ENCODE measurements at places on chromosomes 12 and 14. TPM values are rescaled to one million over a fixed set of nuclear protein-coding genes. Genes with fewer than 3 reads are reported as not detected.

BIN2 gene
- 1.5 TPM for total RNA-seq

MAP3K9 gene
- 1.4 TPM for total RNA-seq

SERPINA10 gene
- not detected for total RNA-seq

PTPN21 gene
- total RNA-seq: 32.2 TPM

SLC38A4 gene
- total RNA-seq: 2.3 TPM

PTPRB gene
- 34.6 TPM for total RNA-seq

FSCB gene
- not detected for total RNA-seq

PDE3A gene
- total RNA-seq: 153 TPM

PMCH gene
- not detected for total RNA-seq

CLBA1 gene
- total RNA-seq: 1.5 TPM

LRRC43 gene
- total RNA-seq: 0.81 TPM

ZBTB42 gene
- 5.0 TPM for total RNA-seq

FLRT2 gene
- 3.0 TPM for total RNA-seq

WIF1 gene
- total RNA-seq: not detected

GSC gene
- total RNA-seq: 0.24 TPM

KRT72 gene
- total RNA-seq: not detected

MYF6 gene
- not detected for total RNA-seq

RNASE7 gene
- not detected for total RNA-seq

SLC15A5 gene
- not detected for total RNA-seq
